Cardiac septum (tissue), 1 donor: ENCODE measurements at places on chromosomes 2 and 18.

- DNase-seq: no peak
These were observed 23.3 kb downstream of the SIX3 start for GRCh38 chr2:44964752-44965236.

DNA sequence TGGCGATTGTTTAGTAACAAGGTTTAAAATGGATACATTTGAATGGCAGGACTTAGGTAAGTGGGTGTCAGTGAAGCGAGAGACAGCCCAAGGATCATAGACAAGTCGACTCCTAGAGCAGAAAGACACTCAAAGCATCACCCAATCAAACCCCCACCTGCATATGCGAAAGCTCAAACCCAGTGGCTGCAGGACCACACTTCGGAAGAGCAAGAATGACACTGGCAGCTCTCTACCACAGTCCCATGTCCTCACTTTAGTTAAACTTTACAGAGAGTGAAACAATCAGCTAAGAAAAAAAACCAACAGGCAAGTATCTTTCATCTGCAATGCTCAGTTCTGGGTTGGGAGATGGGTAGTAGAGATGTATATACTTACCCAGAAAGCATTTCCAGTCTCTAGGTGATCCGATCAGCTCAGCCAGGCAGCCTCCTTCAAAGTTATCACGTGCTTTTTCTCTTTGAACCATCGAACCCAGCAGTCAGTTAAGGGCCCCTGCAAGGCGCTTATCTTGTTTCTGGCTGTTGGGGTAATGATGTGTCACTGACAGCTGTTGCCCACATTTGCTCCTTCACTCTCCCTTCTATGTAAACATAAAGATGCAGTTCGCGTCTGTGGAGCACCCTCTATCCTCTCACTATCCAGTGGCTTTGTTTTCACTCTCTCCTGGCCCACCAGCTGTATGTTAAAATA lies 357.5 kb upstream of the ID2 start:
- no peak for DNase-seq

DNA sequence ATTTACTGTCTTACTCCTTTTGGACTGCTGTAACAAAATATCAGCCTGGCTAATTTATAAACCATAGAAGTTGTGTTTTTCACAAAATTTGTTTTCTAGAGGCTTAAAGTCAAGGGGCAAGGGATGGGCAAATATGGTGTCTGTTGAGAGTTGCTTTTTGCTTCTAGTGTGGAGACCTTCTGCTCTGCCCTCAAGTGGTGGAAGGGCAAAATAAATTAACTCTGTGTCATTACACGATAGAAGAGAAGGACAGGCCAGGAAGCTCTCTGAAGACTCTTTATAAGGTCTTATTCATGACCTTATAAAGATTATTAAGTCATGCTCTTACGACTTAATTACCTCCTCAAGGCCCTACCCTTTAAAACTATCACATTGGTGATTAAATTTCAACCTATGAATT lies 181.2 kb upstream of the LRATD1 start:
- no peak for DNase-seq

GRCh38 chr2:12057436-12058166 lies 311.2 kb downstream of the LPIN1 start:
- DNase-seq: no peak

DNA sequence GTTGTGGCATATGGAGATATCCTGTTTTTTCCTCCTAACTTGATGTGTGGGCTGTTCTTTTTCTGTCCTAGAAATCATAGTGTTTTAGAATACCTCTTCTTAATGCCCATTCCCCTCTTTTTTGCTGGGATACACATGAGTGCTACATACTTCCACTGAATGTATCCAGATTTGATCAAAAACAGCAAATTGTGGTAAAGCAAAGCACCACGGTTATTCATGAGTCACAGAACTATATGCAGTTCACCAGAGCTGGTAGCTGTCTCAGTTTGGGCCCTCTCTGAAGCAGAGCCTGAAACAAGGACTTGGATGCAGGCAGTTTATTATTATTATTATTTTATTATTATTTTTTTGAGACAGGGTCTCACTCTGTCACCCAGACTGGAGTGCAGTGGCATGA lies 69.9 kb upstream of the CTLA4 start:
- no peak for DNase-seq

- no peak for DNase-seq
These were observed 159.9 kb upstream of the SESTD1 start for GRCh38 chr2:179424571-179424970.

DNA sequence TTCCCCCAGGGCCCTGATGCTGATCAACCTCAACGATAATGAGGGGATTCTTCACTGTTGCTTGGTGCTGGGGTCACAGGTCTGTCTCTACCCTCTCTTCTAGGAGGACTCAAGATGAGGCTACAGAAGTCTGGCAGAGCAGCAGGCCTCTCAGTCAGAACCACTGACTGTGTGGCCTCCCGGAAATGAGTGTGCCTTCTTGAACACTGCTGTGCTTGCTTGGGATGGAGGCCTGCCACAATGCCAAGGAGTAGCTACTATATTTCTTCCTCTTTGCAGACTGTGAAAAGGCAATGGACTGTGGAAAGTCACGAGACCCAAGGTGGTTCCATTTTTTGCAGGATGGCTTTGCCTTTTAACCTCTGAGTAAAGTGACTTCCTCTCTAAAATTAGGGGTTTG lies 5.8 kb upstream of the HOXD1 start:
- DNase-seq: no peak

DNA sequence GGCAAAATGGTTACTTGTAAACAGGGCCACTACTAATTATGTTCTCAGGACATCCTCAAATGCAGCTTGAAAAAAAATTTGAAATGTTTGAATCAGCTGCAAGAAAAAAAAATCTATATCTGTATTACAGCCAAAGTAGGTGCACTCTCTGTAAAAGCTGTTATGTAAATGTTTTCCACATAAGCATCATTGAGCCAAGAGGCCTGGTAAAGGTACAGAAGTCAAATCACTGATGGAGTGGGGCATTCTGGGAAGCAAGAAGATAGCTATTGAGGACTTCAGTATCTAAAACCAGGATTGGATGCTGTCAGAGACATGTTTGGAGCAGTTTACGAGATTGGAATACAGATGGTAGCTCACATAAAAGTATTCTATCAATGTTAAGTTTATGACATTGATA lies 80.3 kb downstream of the MAPRE2 start:
- DNase-seq: no peak

DNA sequence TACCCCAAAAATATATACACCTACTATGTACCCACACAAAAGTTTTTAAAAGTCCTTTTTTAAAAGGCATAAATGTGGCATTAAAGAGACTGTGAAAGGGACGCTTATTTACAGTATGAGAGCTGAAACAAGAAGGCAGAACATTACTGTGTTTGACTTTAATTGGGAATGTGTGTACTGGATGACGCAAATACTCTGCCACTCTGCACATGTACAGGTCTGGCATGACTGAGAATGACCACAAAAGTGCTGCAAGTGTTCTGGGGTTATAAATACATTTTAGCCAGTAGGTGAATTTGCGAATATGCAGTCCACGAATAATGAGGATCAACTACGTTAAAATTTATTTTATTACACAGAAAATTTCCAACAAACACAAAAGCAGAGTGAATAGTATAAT lies 11.4 kb downstream of the DARS1 start:
- no peak for DNase-seq

- DNase-seq: no peak
These were observed 22.5 kb upstream of the MTA3 start for GRCh38 chr2:42545841-42546390.

- no peak for DNase-seq
These were observed 149.7 kb downstream of the MREG start for GRCh38 chr2:215863687-215864086.

GRCh38 chr2:72837171-72837570 lies 11.3 kb upstream of the EXOC6B start:
- DNase-seq: no peak

DNA sequence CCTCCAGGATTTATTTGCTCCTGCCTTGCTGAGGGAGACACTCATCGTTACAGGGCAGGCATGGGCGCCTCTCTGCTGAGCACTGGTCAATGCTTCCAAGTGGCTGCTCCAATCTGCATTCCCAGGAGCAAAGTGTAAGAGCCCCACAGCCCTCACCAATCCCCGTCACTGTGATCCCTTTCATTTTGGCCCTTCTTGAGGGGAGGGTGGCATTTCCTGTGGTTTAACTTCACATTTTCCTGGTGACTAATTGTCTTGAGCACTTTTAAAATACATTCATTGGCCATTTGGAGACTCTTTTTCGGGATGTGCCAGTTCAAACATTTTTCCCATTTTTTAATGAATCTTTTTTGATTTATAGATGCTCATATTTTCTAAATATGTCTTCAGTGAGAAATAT lies 33.0 kb downstream of the TPO start:
- no peak for DNase-seq

DNA sequence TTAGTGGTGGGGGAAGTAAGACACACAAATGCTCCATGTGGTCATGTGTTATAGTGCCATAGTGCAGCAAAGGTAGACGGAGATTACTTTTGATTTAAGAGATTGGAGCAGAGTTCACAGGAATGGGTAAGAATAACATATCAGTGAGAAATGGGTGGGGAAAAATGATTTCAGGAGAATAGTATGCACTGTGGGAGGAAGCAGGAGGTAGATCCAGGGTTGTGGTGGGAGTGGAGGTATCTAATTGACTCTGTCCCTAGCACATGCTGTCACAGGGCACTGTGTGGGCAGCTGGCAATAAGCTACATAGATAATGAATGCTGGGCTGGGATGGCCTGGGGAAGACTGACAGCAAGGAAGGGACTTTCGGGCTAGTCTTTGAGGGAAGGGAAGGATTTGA lies 65.3 kb downstream of the STAT1 start:
- DNase-seq: no peak

DNA sequence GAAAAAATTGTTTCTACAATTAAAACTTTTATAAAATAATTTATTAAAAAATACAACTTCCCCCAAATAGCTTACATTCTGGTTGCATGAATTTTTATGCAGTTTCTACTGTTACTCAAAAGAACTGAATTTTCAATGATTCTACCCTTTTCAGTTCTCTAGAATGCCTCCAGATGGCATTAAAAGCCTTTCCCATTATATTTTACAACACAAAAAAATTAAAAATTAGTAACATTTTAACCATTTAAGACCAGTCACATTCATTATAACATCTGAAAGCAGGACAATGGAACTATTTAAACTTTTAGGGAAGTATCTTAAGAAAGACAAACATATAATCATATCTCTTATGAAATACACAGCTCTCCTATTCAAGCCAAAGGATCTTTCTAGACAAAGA lies 236.0 kb upstream of the REV1 start:
- DNase-seq: no peak

GRCh38 chr2:223993634-223994232 lies 36.5 kb downstream of the MRPL44 start:
- no peak for DNase-seq

- no peak for DNase-seq
These were observed 593.9 kb upstream of the ZNF804A start for GRCh38 chr2:184004289-184004947.

DNA sequence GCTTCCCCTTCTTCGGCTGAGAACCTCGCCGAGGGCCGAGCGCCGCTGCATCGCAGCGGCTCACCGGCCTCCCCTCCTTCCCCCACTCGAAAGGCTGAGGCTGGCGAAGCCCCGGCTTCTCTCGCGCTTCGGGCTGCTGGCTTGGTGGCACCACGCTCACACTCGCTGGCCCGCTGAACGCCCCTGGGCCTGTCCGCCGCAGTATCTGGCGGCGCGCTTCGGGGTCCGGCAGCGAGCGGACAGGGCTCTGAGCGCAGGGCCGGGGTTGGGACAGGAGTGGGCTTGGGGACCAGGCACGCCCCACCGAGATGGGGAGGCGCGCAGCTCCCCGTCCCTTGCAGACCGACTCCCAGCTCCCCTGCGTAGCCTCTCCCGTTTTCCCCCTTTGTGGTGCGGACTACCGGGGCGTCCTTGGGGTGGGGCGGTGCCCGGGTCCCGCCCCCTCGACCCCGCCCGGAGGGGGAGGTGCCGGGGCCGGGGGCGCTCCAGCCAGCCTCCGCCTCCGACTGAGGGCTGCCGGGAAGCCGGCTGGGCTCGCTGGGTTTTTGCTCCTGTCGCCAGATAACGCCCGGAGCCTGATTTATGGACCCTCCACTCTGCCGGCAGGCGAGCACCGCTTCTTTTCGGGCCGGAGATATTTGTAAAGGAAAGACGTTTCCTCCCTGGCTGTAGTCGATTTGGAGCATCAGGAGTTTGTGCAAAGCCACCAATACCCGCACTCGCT lies 3.8 kb downstream of the GBX2 start:
- no peak for DNase-seq

- DNase-seq: no peak
These were observed 718.8 kb downstream of the DPP10 start for GRCh38 chr2:115161081-115161770.

DNA sequence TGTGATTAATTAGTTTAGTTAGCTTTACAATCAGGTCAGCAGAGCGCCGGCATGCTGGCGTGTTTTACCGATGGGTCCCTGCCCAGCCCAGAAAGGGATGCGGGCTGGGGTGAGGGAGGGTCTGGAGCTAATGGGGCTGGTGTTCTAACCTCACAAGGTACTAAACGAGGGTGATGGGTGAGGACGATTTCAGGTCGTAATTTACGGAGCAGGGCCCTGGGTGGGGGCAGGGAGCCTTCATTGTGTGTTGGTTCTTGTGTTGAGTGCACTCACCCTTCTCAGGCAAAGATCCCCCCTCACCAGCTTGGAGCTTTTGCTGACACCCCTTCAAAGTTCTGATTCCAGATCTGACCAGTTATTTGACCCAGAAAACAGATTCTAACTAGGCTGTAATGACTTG lies 39.5 kb downstream of the PTGR3 start:
- DNase-seq: peak; percentile 36

- DNase-seq: no peak
These were observed 126.1 kb upstream of the LTBP1 start for GRCh38 chr2:32820701-32821100.

- no peak for DNase-seq
These were observed 76.9 kb upstream of the PMAIP1 start for GRCh38 chr18:59822612-59823550.

DNA sequence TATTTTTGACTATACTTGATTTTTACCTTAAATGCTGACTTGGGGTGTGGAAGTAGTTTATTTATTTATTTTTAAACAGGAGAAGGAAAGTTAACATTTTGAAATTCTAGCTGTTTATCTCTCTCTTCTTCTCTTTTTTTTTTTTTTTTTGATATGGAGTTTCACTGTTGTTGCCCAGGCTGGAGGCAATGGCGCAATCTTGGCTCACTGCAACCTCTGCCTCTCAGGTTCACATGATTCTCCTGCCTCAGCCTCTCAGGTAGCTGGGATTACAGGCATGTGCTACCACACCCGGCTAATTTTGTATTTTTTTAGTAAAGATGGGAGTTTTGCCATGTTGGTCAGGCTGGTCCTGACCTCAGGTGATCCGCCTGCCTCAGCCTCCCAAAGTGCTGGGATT lies 11.1 kb downstream of the WDR43 start:
- no peak for DNase-seq

- no peak for DNase-seq
These were observed 28.2 kb upstream of the STAT4 start for GRCh38 chr2:191178806-191179514.
